ENCODE measurements at places on chromosomes 3 and 15. TPM values are rescaled to one million over a fixed set of nuclear protein-coding genes. Genes with fewer than 3 reads are reported as not detected.

The BMF gene
- total RNA-seq, result 29.8 TPM

The DGKG gene
- 0.15 TPM for total RNA-seq

The ARHGAP31 gene
- 60.6 TPM for total RNA-seq

The FRMD5 gene
- 59.7 TPM for total RNA-seq

DNA sequence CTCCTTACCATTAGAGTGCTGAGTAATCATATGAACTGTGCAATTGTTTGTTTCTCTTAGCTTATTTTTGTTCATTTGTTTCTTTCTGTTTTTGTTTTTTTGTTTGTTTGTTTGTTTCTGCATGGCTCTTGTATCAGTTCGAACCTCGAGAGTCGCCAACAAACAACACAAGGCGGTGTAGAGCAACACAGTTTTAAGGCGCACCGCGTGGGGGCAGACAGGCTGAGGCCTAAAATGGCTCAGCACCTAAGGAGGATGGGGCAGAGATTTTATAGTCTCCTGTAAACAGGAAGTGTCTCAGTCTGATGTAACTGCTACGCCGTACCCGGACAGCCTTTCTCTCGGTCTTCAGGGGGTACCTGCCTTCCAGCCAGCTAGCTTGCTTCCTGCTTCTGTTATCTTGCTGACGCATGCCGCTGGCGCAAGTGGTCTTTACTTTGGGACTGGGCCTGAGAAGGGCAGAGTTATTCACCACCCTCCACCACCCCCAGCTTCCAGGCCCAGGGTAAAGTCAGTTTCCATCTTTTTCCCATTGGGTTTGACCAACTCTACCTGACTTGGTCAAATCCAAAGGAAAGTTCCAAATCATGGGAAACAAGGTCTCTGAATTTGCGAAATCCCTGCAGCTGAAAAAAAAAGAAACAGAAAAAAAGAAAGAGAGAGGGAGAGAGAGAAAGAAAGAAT lies 25.8 kb upstream of the MFGE8 start:
- DNase-seq, result no peak

DNA sequence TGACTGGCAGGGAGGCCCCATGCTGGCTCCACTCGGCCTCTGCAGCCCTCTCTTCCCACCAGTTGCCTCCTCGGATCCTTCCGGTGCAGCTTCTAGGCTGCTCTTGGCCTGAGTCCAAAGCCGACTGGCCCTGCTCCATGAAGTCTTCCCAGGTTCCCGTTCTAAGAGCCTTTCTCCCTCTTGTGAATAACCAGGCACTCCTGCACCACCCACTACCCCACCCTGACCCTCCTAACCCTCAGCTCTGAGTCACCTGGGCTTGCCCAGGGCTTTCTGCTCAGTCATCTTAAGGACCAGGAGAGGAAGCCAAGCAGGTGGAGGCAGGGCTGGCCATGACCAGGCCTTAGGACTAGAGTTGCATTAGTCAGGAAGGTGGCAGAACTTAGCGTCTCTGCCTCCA lies 28.1 kb upstream of the CNBP start:
- no peak for DNase-seq

GRCh38 chr15:86506401-86506800 lies 426.7 kb downstream of the AGBL1 start:
- DNase-seq, result no peak

The GOLGA6B gene
- not detected for total RNA-seq

The SUSD5 gene
- total RNA-seq, result 7.1 TPM

DNA sequence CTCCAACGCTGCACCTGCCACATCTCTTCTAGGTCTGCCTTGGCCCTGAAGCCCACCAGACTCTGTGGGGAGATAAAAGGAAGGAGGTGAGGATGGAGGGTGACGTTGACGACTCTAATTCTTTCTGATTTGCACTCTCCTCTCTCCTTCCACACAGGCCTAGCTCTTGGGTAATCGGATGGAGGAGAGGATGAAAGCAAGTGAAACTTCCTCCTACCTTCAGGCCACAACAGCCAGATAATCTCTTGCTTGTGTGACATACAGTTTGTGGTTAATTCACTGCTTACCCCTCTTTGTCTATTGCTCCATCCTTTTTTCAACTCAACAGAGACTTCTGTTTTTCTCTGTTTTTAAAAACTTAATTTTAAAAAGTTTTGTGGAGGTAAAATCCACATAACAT lies 208.1 kb downstream of the SV2B start:
- no peak for DNase-seq

- no peak for DNase-seq
Measured at GRCh38 chr3:40042752-40043443, 233.5 kb downstream of the MYRIP start.

GRCh38 chr3:128178782-128179483 lies 25.7 kb downstream of the EEFSEC start:
- DNase-seq, result no peak

GRCh38 chr15:70799667-70800450 lies 36.5 kb upstream of the UACA start:
- DNase-seq, result peak; percentile 99

DNA sequence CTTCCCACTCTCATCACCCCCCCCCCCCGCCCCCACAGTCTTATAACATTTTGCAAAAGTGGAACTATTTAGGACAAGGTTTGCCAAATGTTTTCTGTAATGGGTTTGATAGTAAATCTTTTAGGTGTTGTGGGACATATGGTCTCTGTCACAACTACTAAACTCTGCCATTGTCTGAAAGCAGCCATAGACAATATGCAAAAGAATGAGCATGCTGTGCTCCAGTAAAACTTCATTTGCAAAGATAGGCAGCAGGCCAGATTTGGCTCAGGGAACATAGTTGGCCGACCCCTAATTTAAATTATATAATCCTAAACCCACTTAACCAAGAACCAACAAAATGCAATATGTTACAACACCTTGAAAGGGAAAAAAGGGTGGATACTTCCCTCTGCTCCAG lies 46.4 kb downstream of the TIPARP start:
- DNase-seq, result no peak

DNA sequence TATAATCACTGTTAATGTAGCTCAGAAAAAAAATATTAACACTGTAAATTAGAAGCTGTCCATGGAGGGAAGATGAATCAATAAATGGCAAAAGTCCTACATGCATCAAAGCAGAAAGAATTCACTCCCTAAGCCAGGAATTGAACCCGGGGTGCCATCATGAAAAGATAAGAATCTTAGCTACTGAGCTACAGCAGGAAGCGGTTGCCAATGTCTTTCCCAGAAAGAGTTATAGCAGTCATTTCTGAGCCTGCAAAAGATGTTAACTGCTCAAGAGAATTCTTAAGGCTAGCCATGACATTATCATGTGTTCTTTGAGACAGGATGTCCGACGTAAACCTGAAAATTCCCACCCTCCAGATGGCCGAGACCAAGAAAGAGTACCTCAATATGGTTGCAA lies 47.4 kb upstream of the MKRN3 start:
- no peak for DNase-seq

DNA sequence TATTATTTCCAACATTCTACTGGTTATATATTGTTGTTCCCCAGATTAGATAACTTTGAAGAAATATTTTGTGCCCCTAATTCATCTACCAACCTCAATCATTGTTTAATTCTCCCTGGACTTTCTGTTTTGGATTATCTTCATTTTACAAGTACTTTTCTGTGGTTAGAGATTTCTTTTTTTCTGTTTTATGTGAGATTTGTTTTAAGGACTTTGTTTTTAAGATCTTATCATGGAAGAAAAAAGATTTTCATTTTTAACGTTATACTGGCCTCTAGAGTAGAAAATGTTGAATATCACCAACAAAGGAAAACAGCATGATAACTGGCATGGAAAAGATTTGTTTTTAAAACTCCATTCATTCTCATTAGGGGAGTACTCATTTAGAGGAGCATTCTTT lies 210.9 kb upstream of the KCNMB2 start:
- no peak for DNase-seq

GRCh38 chr3:43870120-43870519 lies 179.4 kb downstream of the ABHD5 start:
- peak; percentile 69 for DNase-seq

DNA sequence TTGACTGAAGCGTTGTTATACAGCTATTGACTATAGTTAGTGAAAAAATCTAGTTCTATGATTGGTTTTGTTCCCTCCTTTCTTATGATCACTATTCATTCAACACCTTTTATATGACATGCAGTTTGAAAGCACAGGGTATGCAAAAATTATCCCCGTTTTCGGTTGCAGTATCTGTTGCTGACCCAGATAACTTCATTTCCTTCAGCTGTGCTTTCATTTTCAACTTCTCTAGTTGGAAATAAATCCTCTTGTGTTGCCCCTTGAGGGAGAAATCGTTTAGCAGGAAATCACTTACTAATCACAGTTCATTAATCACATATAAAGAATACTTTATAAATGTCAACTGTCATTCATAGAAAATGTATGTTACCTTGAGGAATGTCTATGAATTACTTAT lies 55.1 kb downstream of the MBNL1 start:
- no peak for DNase-seq

The PSTPIP1 gene
- not detected for total RNA-seq

GRCh38 chr3:127775398-127776109 lies 46.8 kb downstream of the MGLL start:
- DNase-seq, result peak; percentile 67

The C3orf80 gene
- 3.6 TPM for total RNA-seq

DNA sequence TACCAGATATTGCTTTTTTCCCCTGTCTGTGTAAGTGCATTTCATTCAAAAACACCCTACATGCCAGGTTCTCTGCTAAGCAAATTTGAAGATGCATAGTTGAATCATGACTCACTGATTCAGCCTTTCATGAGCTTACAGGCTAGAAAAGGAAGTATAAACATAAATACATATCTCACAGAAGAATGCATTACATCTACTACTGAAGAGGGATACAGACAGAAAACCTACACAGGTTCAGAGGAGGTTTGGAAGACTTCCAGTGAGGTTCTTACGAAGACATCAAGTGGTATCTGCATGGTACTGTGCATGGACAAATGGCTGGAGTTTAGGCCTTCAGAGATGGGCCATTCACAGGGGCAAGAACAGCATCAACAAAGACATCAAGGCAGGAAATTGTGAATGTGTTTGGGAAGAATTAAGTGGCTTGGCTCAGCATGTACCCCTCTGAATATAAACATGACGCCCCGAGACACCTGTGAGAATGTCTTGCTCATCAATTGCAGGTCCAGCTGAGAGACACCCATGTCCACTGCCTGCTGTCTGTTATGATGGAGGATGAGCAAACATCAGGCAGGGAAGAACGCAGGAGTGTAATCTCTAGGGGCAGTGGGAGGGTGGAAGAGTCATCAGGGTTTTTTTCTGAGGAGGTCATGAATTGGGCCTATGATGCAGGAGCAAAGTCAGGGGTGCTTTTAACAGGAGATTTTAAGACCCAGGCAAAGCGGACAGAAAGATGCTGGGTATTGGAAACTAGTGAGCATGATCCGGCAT lies 105.1 kb upstream of the GALNT15 start:
- DNase-seq, result no peak

The KCNMB2 gene
- total RNA-seq, result not detected

DNA sequence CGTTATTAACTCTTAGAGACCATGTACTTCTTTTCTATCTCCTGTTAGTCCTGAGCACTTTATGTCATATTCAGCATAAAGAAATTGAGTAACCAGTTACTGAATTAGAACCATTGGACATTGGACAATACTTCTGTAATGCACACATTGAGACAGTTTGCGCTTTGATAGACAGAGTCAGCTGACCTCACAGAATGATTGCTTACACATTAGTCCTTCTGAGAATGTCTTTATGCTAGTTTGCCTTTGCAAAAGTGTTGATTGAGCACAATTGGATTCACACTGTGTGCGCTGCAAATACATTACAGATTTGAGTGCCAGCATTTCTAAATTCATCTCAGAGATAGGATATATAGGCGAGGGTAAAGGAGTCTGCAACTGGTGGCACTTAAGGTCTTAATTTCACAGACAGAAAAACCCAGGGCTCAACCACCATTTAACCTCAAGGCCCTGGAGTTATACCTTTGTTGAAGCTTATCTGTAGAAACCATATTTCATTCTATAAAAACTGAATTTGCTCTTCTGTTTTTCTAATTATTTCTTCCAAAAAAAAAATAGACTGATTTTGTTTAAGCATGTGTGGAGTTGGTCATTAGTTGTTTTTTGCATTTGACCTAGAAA lies 3.8 kb downstream of the SERPINI1 start:
- no peak for DNase-seq

GRCh38 chr3:113707835-113708234 lies 11.4 kb upstream of the USF3 start:
- no peak for DNase-seq

DNA sequence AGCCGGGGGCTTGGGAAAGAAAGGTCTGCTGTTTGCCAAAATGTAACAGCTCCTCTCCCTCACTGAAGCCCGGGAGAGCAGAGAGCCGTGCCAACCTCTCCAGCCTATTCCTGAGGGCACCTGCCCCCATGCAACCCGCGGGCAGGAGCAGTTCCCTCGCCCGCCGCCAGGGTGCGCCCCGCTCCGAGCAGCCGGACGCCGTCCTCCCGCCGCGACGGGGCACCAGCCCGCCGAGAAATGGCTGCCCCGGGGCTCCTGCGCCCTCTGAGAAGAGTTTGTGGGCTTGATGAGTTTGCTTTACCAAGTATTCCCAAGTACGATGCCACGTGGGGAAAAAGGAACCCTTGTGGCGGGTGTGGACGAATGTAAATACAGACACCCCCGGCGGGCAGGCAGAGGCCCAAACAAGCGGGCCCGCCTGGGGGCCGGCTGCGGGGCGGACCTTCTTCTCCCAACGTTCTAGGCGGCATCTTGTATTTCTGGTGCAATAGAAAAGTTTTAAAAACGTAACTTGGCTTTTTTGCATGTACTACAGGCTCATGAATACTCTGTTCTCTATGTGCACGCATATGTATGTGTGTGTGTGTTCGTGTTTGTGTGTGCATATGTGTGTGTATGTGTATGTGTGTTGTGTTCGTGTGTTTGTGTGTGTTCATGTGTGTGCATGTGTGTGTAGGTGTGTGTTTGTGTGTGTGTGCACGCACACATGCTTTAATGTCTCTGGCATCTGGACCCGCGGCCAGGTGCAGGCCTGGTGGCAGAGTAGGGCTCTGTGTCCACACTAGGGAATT lies 162.9 kb downstream of the CHSY1 start:
- DNase-seq, result peak; percentile 64

GRCh38 chr15:67945951-67946700 lies 106.3 kb upstream of the RNU6-1 start:
- DNase-seq, result peak; percentile 34

The NUTM1 gene
- 0.15 TPM for total RNA-seq

GRCh38 chr3:134357914-134358811 lies 16.1 kb downstream of the AMOTL2 start:
- peak; percentile 96 for DNase-seq

GRCh38 chr3:154304116-154304786 lies 20.0 kb downstream of the DHX36 start:
- no peak for DNase-seq

GRCh38 chr3:159850481-159850880 lies 138.2 kb upstream of the IL12A start:
- no peak for DNase-seq

GRCh38 chr3:45631486-45631885 lies 36.9 kb downstream of the LIMD1 start:
- no peak for DNase-seq

DNA sequence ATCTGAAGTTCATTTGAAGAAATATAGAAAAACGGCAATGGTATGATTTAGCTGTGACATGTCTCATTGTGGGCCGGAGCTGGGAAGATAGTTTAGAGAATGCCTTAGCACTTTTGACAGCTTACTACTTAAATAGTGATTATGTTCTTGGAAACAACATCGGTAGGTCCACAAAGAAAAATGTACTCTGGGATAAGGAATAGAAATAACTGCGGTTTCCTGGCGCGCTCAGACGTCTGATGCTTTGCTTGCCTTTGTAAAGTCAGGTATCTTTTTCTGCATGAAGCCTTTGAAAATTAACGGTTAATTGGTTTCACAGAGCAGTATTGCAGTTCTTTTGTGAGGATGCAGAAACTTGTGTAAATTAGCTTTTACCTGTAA lies 1.4 kb downstream of the USP3 start:
- no peak for DNase-seq

The HRG gene
- not detected for total RNA-seq
